ENCODE measurements at places on chromosomes 7 and 10. TPM values are rescaled to one million over a fixed set of nuclear protein-coding genes. Genes with fewer than 3 reads are reported as not detected.

DNA sequence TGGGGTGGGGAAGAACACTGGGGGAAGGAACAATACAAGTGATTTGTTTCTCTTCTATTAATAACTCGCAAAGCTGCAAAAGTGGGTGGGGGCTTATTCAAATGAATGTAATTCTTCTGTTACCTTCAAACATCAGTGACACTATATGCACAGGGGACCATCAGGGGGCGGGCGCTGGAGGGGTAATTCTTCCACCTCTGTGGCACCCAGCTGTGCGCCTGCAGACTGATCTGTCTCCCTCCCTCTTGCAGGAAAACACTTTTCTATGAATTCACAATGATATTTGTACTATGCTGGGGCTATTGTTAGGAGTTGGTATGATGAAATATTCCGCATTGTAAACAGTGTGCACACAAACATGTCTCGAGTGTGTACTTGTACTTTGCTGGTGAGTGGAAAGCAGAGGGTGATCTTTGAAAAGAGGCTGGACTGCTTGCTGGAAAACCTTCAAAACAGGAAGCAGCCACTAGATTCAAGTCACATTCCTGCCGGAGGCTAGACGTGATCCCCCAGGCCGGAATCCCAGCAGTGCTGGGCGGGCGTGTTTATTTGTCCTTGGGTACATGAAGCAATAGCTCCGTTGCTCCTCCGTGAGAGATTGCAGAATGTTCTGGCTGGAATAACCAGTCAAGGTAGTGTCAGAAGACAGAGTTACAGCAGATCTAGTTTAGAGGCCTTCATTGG, 15.8 kb upstream of the BNIP3 start:
- H3K27me3 ChIP-seq, result no peaks in the 10 kb centered on the region
- no peaks in the 10 kb centered on the region for H3K36me3 ChIP-seq
- H3K27ac ChIP-seq, result no peak overlapping the region
- no peak for DNase-seq
- H3K4me3 ChIP-seq, result no peak overlapping the region

- H3K36me3 ChIP-seq, result no peaks in the 10 kb centered on the region
- no peak overlapping the region for H3K27ac ChIP-seq
- DNase-seq, result no peak
- H3K27me3 ChIP-seq, result peaks cover 11% of the 10 kb centered on the region
These were observed 9.5 kb upstream of the RBM20 start for GRCh38 chr10:110634527-110635209.

- no peak for DNase-seq
- no peaks in the 10 kb centered on the region for H3K27me3 ChIP-seq
- H3K4me1 ChIP-seq, result no peaks in the 10 kb centered on the region
These were observed 19.1 kb upstream of the LEP start for GRCh38 chr7:128221929-128222403.

GRCh38 chr7:66871076-66871475, 49.9 kb upstream of the TMEM248 start:
- no peaks in the 10 kb centered on the region for H3K27me3 ChIP-seq
- peaks cover 6% of the 10 kb centered on the region for H3K36me3 ChIP-seq
- DNase-seq, result no peak
- H3K4me3 ChIP-seq, result no peak overlapping the region

SPDYE16 gene
- total RNA-seq, result 2.9 TPM

GRCh38 chr7:25885057-25885576, 266.9 kb upstream of the NFE2L3 start:
- H3K4me1 ChIP-seq, result no peaks in the 10 kb centered on the region
- no peak overlapping the region for H3K27ac ChIP-seq
- no peaks in the 10 kb centered on the region for H3K36me3 ChIP-seq
- peaks cover 20% of the 10 kb centered on the region for H3K27me3 ChIP-seq
- no peak for DNase-seq

TEX47 gene
- not detected for total RNA-seq

GIMAP7 gene
- total RNA-seq, result 64.2 TPM

BTBD16 gene
- not detected for total RNA-seq

RBM33 gene
- total RNA-seq, result 196 TPM
